NB4 (cell line): ENCODE measurements at places on chromosomes 3 and 15.

GRCh38 chr15:90286678-90287077 lies 21.2 kb downstream of the NGRN start:
- DNase-seq, result peak; percentile 66

DNA sequence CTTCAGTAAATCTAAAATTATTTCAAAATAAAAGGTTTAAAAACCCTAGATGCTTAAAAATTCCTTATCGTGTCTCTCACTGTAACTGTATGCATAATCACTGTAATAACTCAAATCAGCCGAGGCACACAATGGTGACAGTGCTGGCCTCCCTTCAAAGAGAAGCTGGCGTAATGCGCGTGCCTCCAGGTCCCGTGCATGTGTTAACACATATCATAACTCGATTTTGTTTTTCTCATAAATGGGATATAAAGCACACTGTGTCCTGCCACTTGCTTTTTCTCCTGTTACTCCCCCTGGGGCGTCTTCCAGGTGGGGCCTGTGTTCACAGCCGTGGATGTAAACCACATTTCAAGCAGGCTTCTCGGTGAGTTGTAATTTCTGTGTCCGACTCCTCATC lies 56.0 kb downstream of the TPRA1 start:
- DNase-seq, result no peak

- DNase-seq, result peak; percentile 80
These were observed 1.3 kb downstream of the MED12L start for GRCh38 chr3:151086484-151087456.

DNA sequence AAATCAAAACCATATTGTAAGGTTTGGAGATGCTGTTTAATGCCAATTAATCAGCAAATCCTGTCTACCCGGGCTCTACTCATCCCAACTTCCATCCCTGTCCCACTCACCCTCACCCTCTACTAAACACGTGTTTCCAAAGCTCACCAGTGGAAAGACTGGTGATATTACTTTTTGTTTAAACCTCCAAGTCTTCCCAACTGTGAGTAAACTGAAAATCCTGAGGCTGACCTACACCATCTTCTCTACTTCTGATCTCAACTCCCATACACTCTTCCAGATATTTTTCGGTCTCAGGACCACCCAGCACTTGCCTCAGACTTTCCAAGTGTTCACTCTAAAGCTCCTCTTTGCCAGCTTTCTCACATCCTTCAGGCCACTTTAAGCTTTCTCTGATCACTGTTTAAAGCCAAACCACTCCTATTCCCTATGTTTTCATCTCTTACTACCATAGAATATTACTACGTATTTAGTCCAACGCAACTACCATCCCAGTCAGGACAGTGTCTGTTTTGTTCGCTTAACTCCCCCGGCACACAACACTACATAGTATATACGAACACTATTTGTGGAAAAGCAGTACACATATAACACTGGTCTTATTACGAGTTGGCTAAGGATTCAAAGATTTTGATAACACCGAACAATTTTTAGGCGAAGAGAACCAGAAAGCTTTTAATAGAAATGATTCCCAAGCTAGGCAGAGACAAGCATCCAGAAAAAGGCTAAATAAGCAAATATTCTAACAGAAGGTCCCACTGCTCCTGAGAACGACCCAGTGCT lies 684 bp downstream of the RPL4 start:
- DNase-seq, result no peak

DNA sequence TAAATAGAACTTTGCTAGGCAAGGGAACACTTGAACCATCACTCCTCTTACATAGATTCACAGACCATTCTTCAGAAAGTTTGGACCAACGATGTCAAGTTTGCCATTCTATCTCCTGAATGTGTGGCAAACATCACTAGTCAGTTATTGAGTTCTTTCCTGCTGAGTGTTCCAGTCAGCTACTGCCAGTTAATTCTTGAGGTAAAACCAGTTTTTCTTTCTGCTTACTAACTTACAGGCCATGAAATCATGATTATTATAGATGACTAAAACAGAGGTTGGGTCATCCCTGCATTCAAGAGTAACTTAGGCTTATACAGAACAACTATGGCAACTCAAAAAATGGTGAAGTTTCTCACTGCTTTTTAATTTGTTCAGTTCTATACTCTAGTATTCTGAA lies 88.2 kb downstream of the AP4E1 start:
- DNase-seq, result no peak

DNA sequence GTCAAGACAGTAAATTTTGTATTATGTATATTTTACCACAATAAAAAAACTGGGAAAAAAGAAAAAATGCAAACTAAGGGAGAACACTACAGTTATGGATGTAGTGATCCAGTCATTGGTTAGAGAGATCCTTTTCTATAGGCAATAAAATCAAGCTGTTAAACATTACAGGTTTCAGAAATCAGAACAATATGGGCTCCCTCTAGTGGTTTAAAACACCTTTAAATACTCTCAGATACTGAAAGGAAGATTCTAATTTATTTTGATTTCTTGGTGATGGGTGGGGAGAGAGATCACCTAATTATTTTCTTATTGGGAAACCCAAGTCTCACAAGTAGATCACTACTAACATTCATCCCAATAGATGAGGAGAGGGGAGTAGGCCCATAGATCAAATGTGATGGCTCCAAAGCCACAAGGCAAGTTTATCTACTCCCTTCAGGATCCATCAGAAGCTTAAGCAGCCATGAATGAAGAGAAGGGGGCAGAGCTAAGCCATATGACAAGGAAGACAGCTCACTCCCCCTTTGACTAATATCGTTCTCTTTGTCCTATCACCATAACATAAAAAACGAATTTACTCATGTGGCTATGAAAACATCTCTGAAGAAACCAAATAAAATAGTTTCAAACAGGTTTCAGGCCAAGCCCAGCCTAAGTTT lies 118.6 kb downstream of the ANO10 start:
- peak; percentile 33 for DNase-seq

- no peak for DNase-seq
These were observed 356.9 kb upstream of the RASGRP1 start for GRCh38 chr15:38921471-38921870.

DNA sequence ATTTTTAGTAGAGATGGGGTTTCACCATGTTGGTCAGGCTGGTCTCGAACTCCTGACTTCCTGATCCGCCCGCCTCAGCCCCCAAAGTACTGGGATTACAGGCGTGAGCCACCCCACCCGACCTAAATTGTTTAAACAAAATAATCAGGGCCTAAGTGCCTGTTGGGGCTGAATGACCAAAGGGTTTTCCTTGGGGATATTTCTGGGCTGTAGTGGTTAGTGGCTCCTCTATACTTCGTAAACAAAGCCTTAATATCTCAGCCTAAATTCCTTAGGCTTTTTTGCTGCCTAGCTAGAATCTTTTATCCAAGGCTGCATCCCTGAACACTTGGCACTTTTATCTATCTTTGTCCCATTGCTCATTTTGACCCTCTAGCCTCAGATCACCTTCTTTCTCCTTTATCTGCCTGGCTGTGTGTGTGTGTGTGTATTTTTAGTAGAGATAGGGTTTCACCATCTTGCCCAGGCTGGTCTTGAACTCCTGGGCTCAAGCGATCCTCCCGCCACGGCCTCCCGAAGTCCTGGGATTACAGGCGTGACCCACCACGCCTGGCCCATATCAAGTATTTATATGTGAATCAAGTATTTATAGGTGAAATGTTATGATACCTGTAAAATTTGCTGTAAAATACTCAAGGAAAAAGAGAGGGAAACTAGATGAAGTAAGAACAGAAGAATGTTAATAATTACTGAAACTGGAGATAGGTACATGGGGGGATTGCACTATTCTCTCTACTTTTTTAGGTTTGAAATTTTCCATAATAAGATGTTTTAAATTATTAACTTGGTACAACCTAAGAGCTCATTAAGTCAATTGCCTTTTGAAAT lies 1.8 kb downstream of the NUSAP1 start:
- peak; percentile 22 for DNase-seq

- DNase-seq, result no peak
These were observed 15.0 kb downstream of the TASOR start for GRCh38 chr3:56667973-56668579.

- no peak for DNase-seq
These were observed 3.0 kb downstream of the DZIP1L start for GRCh38 chr3:138112362-138112761.

GRCh38 chr3:194201953-194202666 lies 66.2 kb downstream of the HES1 start:
- no peak for DNase-seq

DNA sequence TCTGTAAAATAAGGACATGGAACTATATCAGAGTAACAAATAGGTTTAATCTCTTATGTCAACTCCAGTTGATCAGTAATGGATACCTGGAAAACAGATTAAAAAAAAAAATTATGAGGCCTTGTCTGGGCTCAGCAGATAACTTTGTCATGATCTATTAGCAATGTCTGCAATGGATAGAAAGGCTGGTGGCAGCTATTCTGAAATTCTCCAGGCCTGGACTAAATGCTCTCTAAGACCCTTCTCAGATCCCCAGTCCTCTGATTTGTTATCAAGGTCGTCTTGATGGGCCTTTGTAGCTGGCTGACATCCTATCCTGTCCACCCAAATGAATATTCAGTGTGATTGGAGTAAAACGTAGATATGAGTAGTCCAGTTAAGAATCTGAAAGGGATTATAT lies 13.7 kb downstream of the LRTM1 start:
- DNase-seq, result no peak

DNA sequence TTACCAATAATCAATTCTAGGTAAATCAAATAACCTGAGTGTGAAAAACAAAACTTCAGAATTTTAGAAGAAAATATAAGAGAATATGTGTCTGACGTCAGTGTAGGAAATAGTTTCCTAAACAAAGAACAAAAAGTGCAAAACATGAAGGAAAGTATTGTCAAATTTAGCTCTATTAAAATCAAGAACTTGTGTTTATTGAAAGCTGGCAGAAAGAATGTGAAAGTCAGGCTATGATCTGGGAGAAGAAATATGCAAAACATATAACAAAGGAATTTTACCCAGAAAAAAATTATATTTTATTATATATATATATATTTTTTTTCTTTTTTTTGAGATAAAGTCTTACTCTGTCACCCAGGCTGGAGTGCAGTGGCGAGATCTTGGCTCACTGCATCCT lies 129.1 kb upstream of the ANKRD28 start:
- no peak for DNase-seq

GRCh38 chr3:46835491-46835890 lies 27.8 kb downstream of the MYL3 start:
- DNase-seq, result no peak

- no peak for DNase-seq
These were observed 85.3 kb downstream of the ASB7 start for GRCh38 chr15:100687582-100688141.

DNA sequence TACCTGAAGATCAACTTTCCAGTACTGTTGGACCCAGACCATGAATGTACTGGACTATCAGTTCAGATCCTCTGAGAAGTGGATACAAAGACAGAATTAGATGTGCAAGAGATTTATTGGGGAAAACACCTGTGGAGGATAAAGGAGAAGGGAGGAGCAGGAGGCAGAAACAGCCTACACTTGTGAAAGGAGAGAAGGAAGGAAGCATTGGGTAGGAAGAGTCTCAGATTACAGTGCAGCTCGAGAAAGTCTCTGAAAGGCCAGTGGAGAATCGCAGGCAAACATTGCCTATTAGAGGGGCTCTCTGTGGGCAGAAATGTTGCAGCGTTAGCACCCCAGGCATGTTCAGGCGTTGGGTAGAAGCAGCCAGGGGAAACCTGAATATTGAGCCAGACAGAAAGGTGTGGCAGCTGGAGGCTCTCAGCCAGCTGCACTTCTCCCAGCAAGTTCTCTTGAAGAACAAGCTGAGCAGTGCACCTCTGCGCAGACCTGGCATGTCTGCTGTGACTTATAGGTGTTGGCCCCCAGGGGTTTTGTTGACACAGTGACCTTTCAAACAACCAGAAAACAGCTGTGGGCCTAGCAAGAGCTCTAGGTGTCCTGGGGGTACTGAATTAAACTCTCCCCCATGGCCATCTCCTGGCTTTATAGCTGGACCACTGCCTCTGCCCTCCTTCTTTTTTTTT lies 7.0 kb downstream of the CHST14 start:
- DNase-seq, result no peak

- no peak for DNase-seq
These were observed 309.8 kb downstream of the OXSM start for GRCh38 chr3:26099692-26100091.

GRCh38 chr15:65211482-65211982 lies 259 bp upstream of the CILP start:
- DNase-seq, result no peak

DNA sequence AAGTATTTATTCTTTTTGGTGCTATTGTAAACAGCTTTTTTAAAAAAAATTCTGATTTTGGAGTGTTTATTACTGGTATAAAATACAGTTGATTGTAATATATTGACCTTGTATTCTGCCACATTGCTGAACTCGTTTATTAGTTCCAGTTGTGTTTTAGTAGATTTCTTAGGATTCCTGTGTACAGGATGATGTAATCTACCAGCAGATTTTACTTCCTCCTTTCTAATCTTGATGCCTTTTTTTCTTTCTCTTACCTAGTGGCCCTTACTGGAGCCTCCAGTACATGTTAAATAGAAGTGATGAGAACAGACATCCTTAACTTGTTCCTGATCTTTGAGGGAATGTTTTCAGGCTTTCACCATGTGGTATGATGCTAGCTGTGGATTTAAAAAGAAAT lies 70.4 kb upstream of the KY start:
- peak; percentile 46 for DNase-seq

DNA sequence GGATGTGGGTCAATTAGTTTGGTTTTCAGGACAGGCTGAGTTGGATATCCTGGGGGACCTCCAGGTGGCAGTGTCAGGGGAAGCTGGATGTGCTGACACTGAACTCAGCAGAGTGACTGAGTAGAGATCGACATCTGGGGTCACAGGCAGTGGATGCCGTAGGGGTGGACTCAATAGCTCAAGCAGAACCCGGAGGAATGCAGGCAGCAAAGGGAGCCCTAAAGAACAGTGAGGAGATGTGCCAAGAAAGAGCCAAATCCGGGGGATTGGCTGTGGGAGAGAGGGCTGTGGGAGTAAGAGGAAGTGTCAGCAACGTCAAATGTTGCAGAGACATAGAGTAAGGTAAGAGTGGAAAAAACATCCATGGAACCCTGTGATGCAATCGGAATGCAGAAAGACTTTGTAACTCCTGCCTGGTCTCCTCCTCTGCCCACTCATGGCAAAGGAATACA lies 11.6 kb downstream of the CCR5AS start:
- peak; percentile 62 for DNase-seq

DNA sequence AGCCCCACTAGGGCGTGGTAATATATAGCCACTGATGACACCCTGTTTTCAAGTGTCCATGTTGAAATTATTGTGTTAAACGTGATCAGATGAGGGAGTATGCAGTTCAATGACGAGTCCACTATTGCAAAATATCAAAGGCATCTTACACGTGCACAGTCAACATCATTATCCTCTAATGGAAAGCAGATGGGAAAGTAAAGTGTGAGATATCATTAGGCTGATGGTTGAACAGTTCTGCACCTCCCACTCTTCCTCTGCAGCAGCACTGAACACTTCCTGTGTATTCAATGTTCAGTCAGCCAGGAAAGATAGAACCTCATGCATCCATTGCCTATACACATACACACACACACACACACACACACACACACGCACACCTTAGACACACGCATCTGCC lies 431.8 kb upstream of the CCDC54 start:
- no peak for DNase-seq

- DNase-seq, result no peak
These were observed 1.4 kb upstream of the KBTBD8 start for GRCh38 chr3:66996696-66997095.
